GM23338 (cell line): ENCODE measurements at places on chromosomes 1 and 21.

GRCh38 chr1:89671775-89672488, 39.0 kb downstream of the LRRC8C start:
- no peak overlapping the region for H3K4me3 ChIP-seq
- no peaks in the 10 kb centered on the region for H3K27me3 ChIP-seq
- H3K27ac ChIP-seq = no peak overlapping the region
- H3K36me3 ChIP-seq = no peaks in the 10 kb centered on the region
- no peak for DNase-seq

DNA sequence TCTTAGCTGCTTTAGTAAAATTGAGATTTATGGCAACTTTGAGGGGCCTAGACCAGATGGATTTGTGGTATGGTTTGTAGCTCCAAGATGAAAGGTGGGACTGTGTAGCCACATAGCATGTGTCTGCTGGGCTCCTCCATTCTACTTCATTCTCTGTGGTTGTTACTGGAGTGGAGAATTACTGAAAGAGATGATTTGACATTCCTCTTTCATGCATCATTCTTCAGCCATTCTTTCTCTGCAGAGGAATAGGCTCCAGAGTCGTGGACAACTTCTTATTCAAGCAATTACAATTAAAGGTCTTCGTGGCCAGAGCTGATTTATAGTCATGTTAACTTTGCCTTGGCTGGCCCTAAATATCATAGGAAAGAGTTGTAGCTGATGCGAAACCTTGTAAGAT, 328.9 kb downstream of the PAPPA2 start:
- no peaks in the 10 kb centered on the region for H3K36me3 ChIP-seq
- H3K4me3 ChIP-seq = no peak overlapping the region
- no peaks in the 10 kb centered on the region for H3K27me3 ChIP-seq
- H3K4me1 ChIP-seq = peaks cover 13% of the 10 kb centered on the region; the same call in 1 of the 2 replicates

GRCh38 chr1:179857009-179857408, 20.6 kb downstream of the TOR1AIP2 start:
- no peak overlapping the region for H3K27ac ChIP-seq
- no peaks in the 10 kb centered on the region for H3K4me1 ChIP-seq
- DNase-seq = no peak
- no peak overlapping the region for H3K4me3 ChIP-seq

DNA sequence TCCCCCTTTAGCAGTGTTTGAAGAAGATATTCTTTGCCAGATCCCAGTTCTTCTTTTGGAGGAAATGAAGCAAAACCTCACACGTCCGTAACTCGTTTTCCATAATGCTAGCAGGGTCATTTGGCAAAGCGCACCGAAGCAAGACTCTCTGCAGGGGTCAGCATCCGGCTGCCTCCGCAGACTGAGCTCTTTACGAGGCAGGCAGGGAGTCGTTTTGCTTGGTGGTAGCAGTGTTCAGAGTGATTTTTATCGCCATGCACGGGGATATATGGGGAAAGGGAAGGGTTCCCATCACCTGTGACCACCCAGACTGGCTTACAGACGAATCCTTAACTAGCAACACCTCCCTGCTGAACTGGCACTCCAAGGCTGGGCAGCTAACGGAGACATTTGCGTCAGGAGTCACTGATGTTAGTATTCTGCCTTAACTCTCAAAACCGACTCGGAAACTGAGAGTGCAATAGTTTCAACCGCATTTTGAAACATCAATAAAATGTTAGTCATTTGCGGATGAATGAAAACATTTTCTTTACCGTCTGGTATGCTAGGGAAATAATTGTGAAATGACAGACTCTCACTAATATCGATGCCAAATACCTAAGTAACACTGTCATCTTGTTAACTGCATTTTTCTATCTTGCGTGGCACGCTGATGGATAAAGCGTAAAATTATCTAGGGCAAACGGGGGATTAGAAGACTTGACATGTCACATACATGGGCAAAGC, 2.2 kb upstream of the NEGR1 start:
- peaks cover 22% of the 10 kb centered on the region for H3K4me1 ChIP-seq
- H3K36me3 ChIP-seq = no peaks in the 10 kb centered on the region
- H3K4me3 ChIP-seq = peak overlapping the region; percentile 91

DNA sequence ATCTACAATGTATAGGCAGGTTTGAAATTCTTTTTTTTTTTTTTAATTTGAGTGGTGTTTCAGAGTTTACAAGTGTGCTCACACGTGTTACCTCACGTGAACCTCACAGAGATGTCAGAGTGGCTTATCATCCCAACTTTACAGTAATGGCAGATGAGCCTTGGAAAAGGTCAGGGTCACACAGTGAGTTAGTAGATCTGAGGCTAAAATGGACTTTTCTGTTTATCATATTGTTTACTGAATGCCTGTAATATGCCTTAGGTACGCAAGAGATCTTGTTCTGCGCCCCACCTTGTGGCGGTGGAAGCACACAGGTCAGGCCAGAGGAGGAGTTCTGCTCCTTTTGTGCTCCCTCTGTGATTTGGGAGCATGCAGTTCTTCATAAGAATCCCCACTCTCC, 80.0 kb downstream of the DYRK1A start:
- H3K27me3 ChIP-seq = no peaks in the 10 kb centered on the region
- 0 out of 2 replicates have a peak overlapping the region, but pooled peaks have one; percentile 4 for H3K27ac ChIP-seq
- no peak overlapping the region for H3K4me3 ChIP-seq
- peaks cover 69% of the 10 kb centered on the region for H3K4me1 ChIP-seq
- DNase-seq = peak; percentile 54
- no peaks in the 10 kb centered on the region for H3K36me3 ChIP-seq

DNA sequence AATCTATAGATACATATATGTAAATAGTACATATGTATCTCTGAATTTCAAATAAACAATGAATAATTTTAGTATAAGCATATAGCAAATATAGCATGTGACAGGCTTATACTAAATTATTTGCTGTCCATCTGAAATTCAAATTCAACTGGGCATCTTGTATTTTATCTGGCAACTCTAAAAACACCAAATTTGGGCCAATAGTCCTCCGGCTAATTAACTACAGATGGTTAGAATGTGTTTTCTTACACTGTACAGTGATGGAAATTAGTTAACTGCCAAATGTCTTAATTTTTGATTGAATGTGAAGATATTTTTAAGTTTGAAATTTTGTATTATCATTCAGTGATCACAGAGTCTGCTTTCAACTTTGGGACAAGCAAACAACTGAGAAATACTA, 30.7 kb downstream of the KCNJ15 start:
- H3K27me3 ChIP-seq = no peaks in the 10 kb centered on the region
- H3K4me1 ChIP-seq = peaks cover 10% of the 10 kb centered on the region
- no peak overlapping the region for H3K27ac ChIP-seq
- no peaks in the 10 kb centered on the region for H3K36me3 ChIP-seq

- H3K36me3 ChIP-seq = no peaks in the 10 kb centered on the region
- H3K4me1 ChIP-seq = peaks cover 5% of the 10 kb centered on the region; the same call in 1 of the 2 replicates
- H3K4me3 ChIP-seq = no peak overlapping the region
- no peaks in the 10 kb centered on the region for H3K27me3 ChIP-seq
Measured at GRCh38 chr21:29078869-29079767, 5.7 kb upstream of the CCT8 start.

DNA sequence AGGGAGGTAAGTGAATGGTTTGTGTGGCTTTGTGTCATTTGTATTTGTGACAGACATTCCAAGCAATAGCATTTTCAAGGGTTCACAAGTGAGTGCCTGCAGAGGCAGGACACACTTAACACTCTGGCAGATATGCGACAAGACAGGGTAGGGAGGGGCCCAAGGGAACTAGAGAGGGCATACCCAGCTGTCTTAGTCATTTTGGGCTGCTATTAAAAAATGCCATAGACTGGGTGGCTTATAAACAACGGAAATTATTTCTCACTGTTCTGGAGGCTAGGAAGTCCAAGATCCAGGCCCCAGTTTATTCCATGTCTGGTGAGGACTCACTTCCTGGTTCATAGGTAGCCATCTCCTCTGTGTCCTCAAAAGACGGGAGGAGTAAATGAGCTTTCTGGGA, 137.4 kb downstream of the FGGY start:
- no peaks in the 10 kb centered on the region for H3K27me3 ChIP-seq
- H3K4me1 ChIP-seq = no peaks in the 10 kb centered on the region; the same call in 1 of the 2 replicates
- no peak overlapping the region for H3K4me3 ChIP-seq
- no peak for DNase-seq

GRCh38 chr1:43660355-43660754, 10.4 kb downstream of the KDM4A start:
- DNase-seq = peak; percentile 89
- H3K27ac ChIP-seq = peak overlapping the region; percentile 53
- peaks cover 81% of the 10 kb centered on the region for H3K36me3 ChIP-seq

- no peak overlapping the region for H3K27ac ChIP-seq
- peaks cover 4% of the 10 kb centered on the region; the same call in 1 of the 2 replicates for H3K4me1 ChIP-seq
- DNase-seq = peak; percentile 62
- H3K4me3 ChIP-seq = peak overlapping the region; percentile 62
- no peaks in the 10 kb centered on the region for H3K36me3 ChIP-seq
Measured at GRCh38 chr1:40884055-40884795, 22.1 kb upstream of the CITED4 start.

DNA sequence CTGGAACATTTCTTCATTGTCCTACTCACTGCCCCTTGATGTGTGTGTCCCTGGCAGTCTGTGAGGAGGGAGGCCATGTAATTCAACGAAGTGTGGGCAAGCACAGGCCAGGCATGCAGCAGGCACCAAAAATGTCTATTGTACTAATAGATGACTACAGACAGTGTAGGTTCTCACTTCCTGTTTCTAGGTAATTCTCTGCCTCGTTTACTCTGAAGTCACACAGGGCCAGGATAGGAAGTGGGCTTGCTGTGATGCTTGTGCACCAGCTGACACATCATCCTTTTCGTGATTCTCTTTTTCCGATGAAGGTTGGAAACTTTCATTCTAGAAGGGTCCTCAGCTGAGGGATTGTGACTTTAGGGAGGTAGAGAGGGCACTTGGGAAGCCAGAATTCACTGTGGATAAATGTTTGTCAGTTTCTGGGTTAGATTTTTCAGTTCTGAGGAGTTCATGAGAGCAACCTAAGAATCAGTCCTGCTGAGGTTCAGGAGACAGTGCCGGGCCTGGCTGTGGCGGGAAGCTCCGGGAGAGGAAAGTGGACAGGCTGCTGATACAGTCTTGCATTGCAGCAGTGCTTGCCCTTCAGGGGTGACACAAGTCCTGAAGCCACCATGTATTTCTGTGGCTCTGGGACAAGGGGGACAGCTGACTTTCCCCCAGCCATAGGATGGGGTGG, 4.3 kb upstream of the CSF1 start:
- peaks cover 13% of the 10 kb centered on the region for H3K4me1 ChIP-seq
- H3K36me3 ChIP-seq = no peaks in the 10 kb centered on the region
- no peak overlapping the region for H3K4me3 ChIP-seq

- peaks cover 12% of the 10 kb centered on the region for H3K27me3 ChIP-seq
- peak overlapping the region; percentile 86 for H3K4me3 ChIP-seq
- peak overlapping the region; percentile 75 for H3K27ac ChIP-seq
- no peaks in the 10 kb centered on the region for H3K36me3 ChIP-seq
Measured at GRCh38 chr1:223845037-223845809, 524 bp downstream of the TP53BP2 start.

- H3K36me3 ChIP-seq = no peaks in the 10 kb centered on the region
- no peaks in the 10 kb centered on the region for H3K27me3 ChIP-seq
- DNase-seq = no peak
Measured at GRCh38 chr1:92362970-92363369, 64.1 kb downstream of the RPAP2 start.

GRCh38 chr21:41112740-41113692, 54.9 kb upstream of the BACE2 start:
- no peak overlapping the region for H3K27ac ChIP-seq
- no peaks in the 10 kb centered on the region for H3K27me3 ChIP-seq
- H3K4me1 ChIP-seq = no peaks in the 10 kb centered on the region
- H3K36me3 ChIP-seq = no peaks in the 10 kb centered on the region

DNA sequence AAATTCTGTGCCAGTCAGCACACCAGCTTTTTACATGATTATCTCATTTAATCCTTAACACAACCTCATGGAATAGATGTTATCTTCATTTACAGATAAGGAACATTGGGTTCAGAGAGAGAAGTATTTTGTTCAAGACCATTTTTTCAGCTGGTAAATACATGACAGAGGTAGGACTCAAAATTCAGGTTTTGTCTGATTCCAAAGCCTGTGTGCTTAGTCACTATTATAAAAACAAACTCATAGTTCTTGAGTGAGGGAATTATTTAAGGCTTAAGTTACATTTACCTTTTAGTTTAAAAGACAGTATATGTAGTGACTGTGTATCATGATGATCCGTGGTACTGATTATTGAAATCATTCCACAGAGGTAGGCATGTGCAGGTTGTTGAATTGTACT, 125.2 kb downstream of the MAGI3 start:
- no peaks in the 10 kb centered on the region for H3K27me3 ChIP-seq
- H3K4me3 ChIP-seq = no peak overlapping the region
- peaks cover 12% of the 10 kb centered on the region for H3K36me3 ChIP-seq

DNA sequence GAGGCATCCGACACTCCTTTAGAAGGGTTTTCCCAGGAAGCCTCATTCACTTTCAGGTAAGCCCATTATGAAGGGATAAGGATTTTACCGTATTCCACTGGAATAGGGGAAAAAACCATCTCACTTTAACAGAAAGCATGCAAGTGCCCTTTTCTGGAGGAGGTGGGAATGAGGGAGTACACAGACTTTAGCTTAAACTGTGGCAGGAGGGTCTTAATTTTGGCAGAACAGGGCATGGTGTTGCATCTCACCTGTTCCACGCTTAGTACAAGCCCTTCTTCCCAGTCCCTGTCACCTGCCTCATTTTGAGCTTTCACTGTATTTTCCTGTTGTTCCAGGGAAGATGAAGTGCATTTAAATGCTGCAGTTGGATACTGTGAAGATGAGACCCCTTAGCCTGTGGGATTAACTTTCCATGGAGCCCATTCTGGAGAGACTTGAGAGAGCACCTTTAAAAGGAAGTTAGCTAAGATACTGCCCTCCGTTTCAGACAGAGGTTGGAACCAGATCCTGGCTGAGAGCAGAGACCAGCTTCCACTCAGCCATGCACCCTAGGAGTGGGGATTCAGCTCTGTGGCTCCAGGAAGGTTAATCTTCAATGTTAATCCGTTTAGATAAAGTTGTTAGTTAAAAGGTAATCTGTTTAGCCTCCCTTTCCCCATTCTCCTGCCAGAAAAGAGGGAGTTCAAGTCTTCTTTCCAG, 42.6 kb downstream of the PBX1 start:
- H3K27me3 ChIP-seq = no peaks in the 10 kb centered on the region
- H3K4me3 ChIP-seq = peak overlapping the region; percentile 27; the same call in 1 of the 2 replicates
- H3K4me1 ChIP-seq = peaks cover 84% of the 10 kb centered on the region
- no peaks in the 10 kb centered on the region for H3K36me3 ChIP-seq
- DNase-seq = no peak

DNA sequence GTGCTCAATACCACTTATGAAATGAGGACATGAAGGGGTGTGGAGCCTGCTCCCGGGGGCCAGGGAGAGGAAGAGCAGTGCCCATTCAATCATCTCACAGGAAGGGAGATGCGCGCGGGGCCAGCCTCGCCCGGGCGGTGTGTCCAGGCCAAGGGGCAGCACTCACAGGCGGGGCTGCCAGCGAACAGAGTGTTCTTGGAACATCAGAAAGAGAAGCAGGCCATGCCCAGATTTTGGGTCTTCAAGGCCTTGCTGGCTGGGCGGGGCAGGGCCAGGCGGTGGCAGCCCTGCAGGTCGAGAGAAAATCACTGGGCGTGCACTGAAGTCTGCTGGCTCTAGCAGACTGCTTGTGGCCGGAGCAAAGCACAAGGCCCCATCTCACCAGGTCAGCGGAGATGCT, 168.6 kb downstream of the PRDM16 start:
- DNase-seq = no peak
- H3K4me1 ChIP-seq = no peaks in the 10 kb centered on the region
- no peaks in the 10 kb centered on the region for H3K27me3 ChIP-seq
- H3K36me3 ChIP-seq = no peaks in the 10 kb centered on the region

- H3K27me3 ChIP-seq = no peaks in the 10 kb centered on the region
- no peak overlapping the region for H3K27ac ChIP-seq
- no peaks in the 10 kb centered on the region for H3K4me1 ChIP-seq
- no peak for DNase-seq
- H3K4me3 ChIP-seq = no peak overlapping the region
Measured at GRCh38 chr1:203713125-203713524, 51.9 kb upstream of the LAX1 start.

GRCh38 chr21:28489162-28489561, 503.5 kb downstream of the LTN1 start:
- no peaks in the 10 kb centered on the region for H3K36me3 ChIP-seq
- no peak overlapping the region for H3K27ac ChIP-seq
- no peaks in the 10 kb centered on the region for H3K4me1 ChIP-seq
